ENCODE measurements at places on chromosomes 7 and 10.

DNA sequence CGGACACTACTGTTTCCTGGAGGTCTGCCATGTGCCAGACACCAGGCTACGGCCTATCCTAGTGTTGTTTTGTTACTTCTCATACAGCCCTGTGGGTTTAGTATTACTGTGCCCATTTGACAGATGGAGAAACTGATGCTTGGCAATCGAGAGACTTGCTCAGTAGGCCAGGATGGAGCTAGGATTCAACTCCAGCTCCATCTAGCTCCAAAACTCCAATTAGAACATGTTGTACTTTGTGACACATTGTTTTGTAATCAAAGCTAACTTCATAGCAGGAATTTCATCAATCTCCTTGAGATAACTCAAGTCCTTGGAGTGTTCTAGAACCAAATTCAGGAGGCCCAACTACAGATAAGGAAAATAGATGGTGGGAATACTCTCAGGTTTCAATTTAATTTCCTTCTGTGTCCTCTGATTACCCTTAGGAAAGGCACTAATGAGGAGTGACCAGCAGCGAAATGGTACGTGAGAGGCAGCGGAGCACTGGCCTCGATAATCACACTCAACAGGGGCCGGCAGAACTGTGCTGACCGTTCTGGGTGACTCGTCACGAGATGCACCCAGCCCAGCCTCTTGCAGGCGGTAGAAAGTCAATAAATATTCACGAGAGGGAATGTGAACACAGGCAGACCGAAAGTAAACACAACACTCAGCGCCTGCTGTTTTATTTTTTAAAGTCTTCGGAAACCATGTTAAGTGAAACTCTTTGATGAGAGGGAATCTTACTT is 269.6 kb upstream of the NEBL start:
- no peak for DNase-seq

DNA sequence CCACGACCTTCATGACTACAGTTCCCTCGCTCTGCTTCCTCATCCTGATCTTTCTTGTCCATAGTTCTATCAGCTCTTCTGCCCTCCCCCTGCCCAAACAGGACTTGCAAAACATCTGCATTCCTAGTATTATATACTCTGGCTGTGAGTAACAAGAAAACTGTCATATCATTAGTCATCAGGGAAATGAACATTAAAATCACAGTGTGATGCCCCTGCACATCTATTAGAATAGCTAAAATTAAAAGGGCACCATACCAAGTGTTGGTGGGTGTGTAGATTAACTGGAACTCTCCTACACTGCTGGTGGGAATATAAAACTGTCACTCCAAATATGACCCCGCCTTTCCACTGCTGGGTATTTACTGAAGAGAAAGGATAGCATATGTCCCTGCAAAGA is 141.8 kb downstream of the C7orf25 start:
- DNase-seq, result no peak

DNA sequence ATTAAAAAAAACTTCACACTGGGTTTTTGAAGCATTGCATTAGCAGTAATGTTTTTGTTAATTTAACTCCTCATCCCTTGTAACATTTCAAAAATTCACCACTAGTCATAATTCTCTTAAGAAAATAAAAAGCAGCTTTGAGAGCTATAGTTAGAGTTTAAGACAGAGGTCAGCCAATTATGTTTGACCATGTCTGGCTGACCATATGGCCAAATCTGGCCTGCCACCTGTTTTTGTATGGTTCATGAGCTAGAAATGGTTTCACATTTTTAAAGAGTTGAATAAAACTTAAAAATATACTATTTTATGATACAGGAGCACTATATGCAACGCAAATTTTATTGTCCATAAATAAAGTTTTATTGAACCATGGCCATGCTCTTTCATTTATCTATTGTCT is 73.0 kb upstream of the LRRTM3 start:
- no peak for DNase-seq

DNA sequence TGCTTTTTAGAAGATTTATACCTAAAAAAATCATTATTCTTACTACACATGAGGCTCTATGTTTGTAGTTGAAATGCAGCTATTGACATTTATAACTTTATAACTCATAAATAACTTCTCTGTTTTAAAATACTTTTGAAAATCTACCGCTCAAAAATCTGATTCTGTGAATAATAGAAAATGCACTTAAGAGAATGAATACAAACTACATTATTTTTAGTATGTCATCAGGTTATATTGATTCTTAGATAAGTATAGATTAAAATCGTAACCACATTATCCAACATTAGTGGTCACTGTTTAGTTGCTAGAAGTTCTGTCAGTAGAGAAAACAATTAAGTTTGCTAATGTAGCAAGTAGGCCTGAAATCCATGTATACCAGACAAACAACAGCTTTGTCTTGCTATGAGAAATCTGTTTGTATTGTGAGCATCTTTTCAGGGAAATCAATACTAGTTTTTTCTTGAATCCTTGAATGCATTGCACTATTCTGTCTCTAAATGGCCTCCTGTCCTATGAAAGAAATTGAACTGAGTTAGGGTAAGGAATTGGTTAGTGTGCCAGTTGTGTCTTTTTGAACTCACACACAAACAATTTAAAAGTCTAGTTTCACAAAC is 116.5 kb upstream of the HDAC9 start:
- DNase-seq, result no peak

- DNase-seq, result peak; percentile 43
Observed at GRCh38 chr7:21616796-21617436, 74.1 kb downstream of the DNAH11 start.

GRCh38 chr7:87036985-87037384 is 22.5 kb downstream of the ELAPOR2 start:
- DNase-seq, result no peak

- no peak for DNase-seq
Observed at GRCh38 chr10:26938578-26938977, 77.8 kb upstream of the ABI1 start.

DNA sequence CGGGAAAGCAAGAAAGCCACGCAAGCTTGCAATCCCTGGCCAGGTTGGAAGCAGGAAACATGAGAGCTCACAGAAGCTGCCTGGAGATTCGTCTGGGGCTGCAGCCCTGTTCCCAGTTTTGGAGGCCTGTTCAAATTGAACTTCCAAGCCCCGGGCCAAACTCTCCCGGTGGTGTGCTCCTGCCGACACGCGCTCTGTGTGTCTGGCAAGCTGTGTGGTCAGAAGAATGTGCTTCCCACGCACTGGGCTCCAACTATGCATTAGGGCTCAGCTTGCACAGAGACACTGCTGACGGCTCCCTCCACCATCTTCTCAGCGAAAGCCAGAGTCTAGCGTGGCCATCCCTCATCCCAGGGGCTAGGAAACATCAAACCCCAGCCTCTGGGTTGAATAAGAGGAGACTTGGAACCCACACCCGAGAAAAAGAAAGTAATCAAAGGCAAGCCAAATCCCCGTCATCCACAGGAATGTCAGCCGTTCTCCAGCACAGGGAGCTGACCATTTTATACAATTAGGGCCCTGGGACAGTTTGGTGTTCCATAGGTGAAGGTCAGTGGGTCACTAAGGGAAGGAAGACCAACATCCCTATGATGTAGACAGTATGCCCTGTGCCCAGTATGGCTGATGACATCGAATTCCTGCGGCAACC is 107.2 kb downstream of the FGFR2 start:
- DNase-seq, result no peak

DNA sequence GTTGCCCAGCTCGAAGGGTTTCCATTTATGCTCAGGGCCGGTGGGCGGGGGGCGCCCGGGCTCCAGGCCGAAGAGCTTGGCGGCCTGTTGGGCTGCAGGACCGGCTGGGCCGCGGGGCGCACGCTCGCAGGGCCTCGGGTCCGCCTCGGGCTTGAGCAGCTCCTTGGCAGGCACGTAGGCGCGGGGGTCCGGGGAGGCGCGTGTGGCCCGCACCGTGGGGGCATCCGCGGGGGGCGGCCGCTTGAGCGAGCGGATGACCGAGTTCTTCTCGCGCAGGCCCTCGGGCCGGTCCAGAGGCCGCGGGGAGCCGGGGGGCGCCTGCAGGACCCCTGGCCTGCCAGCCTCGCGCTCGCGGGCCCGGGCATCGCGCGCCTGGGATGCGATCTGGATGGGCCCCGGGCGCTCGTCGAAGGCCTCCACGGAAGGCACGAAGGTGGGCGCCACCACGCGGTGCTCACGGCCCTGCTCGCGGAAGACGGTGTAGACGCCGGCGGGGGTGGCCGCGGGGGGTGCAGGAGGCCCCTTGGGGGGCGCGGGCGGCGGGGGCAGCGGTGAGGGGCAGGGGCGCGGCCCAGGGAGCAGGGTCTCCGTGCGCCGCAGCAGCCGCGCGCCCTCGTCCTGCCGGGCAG is 35.2 kb downstream of the TNRC18 start:
- DNase-seq, result no peak

DNA sequence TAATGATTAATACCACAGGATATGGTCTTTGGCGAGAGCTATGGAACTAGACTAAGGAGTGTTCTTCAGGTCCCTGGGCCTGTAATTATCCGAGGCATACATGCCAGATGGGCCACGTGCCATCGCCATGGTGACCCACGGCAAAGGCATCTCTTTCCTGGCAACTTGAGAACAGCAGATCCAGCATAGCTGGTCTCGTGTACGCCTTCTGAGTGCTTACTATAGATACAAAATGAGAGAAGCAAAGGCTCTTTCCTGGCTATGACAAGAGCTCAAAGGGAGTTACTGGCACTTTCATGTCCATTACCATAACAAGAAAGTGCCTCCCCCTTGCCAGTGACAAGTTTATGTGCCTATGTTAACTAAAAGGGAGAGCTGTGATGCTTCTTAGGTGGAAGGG is 26.0 kb upstream of the GLI3 start:
- DNase-seq, result no peak

DNA sequence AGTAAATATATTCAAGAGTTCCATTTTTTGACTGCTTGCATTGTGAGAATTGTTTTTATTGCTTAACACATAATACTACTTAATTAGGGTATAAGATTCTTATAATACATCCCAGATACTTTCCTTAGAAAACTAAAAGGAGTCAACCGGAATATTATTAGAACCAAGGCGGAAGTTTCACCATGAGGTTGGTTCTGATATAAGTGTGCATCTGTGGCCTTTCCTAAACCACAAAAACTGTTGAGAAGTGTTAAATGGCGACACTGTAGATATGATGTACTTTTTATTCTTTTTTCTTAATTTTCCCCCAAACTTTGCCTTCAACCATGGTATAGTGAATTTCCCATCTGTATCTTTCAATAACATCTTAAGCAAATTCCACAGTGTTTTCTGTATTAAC is 32.3 kb upstream of the INHBA start:
- DNase-seq, result no peak

DNA sequence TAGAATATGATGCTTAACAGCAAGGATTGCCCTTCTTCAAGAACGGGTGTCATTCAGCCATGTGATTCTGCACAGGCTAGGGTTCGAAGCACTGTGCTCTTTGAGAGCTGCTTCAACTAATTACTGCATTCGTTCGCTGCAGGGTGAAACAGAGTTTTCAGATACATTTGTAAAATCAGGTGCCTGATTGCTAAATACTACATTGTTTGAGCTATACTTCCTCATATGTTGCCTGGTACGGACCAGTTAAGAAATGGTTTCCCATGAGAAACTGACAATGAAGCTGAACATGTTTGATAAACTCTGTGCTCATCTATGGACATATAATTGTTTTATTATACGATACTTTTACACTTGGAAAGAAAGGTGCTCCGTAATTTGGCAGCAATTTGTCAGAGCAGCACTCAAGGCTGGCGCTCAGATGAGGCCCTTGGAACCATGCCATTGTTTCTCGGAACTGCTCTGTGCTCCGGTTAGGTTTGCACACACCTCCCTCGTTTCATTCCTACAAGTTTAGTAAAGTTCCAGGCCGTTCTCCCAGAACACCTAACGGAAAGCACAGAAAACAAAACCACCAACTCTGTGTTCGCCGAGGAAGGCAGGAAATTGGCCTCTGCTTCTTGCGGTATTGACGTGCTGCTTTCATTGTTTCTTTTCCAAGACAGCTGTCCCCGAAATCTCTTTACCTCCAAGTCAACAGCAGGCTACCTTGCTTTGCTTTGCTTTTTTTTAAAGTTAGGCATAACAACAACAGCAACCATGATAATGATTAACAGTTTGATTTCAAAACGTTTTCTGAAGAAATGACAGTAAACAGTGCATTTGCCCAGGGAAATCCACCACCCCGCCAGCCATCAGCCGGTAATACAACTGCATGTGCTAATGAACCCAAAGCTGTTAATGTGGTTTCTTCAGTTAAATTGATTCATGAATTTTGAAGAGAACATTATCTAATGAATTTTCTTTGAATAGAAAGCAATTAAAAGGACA is 206.9 kb downstream of the EBF3 start:
- no peak for DNase-seq

GRCh38 chr10:123882681-123883445 is 8.7 kb downstream of the CPXM2 start:
- no peak for DNase-seq

DNA sequence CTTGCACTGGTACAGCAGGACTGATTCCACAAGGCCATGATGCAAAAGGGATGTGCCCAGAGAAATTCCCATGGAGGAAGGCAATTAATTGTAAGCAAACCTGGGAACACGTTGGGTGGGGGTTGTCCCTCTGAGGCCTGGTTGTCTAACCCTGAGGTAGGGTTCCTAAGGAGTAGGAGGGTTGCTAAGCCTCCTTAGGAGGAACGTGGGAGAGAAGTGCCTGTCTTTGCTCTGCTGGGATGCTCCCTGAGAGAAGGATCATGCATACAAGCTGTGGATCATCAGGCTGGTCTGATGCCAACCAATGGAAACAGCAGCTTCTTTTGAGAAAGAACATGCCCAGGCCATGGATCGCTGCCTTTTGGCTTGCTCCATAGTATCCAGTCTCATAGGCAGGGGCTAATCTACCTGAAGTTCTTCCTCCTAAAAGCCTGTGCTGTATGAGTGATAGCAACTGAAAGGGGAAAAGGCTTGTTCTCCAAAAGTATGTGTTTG is 203.7 kb upstream of the NPVF start:
- no peak for DNase-seq

- DNase-seq, result no peak
Observed at GRCh38 chr10:17123961-17124360, 5.7 kb downstream of the CUBN start.

- peak; percentile 48 for DNase-seq
Observed at GRCh38 chr7:122887198-122887597, 938 bp upstream of the CADPS2 start.

DNA sequence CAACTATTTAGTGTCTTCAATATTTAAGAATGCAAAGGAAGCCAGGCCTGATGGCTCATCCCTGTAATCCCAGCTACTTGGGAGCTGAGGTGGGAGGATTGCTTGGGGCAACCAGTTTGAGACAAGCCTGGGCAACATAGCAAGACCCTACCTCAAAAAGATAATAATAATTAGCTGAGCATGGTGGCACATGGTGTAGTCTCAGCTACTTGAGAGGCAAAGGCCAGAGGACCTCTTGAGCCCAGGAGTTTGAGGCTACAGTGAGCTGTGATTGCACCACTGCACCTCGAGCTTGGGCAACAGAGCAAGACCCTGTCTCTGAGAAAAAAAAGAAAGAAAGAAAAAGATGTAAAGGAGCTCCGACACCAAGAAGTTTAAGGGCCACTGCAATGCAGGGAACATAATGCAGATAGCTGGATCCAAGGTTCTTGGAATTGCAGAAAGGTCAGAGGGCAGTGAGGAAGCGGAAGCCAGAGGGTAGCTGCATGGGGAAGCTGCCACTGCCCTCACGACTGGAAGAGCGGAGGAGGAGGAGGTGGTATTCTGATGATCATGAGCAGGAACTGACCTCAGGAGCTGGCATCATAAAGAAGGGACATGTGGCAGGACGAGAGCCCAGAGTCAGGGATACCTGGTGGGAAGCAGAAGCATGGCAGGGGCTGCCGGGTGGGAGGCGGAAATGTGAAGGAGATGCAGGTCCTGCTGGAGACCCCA is 60.2 kb upstream of the PODXL start:
- no peak for DNase-seq

Data from pulmonary artery endothelial cell (primary cell).